ENCODE measurements at places on chromosomes 3 and 15. TPM values are rescaled to one million over a fixed set of nuclear protein-coding genes. Genes with fewer than 3 reads are reported as not detected.

- DNase-seq = peak; percentile 61
These were observed at the start of gene B3GNT5 for GRCh38 chr3:183252973-183253527. TSS of gene B3GNT5 (plus strand) at chr3:183253253. CDS start at chr3:183269799, 16,546 bp downstream.

The TMOD2 gene
- total RNA-seq = 13.4 TPM

DNA sequence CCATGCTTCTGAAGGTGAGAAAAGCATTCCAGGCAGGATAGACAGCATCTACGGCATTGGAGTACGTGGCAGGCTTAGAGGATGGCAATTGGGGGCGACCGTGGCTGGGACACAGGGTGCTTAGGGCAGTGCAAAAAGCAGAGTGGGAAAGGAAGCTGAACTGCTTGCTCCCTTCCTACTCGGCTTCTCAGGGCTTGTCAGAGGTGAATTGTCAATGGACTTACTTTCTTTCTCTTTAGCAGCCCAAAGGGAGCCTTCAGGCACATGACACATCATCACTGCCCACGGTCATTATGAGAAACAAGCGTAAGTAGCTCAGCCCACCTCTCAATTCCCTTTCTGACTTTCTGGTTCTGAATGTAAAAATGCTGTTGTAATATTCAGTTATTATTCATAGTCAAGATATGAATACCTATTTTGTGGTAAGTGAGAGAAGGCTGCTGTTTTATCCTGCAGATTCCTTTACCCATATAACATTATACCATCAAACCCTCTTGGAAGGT, 84.3 kb downstream of the KLHL25 start:
- no peak for DNase-seq

DNA sequence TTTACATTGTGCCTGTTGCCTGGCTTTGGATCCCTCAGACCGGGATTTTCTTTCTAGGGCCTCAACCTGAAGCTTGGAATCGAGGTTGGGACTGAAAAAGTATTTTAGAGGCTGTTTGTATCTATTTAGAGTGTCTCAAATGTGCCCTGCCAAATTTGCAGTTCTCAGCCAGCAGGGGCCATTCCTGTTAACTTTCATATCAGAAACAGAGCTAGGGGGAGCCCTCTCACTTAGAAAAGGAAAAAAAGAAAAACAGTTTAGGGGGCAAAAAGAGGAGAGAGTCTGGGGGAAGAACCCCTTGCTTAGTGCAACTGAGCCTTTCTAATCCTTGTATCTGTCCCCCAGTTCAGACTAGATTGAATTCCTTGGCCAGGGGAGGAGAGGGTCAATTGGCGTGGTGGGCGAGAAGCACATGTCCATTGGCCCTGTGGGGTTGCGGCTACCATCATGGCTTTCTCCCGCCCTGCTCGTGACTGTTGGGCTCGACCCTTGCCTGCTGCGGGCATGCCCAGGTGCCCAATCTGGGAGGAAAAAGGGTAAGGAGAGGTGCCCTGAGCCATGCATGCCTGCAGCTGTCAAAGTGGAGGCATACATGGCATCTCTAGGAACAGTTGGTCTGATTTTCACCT, 101.6 kb downstream of the CFAP44 start:
- DNase-seq = no peak

GRCh38 chr15:63940966-63941620, 105.2 kb downstream of the DAPK2 start:
- no peak for DNase-seq

DNA sequence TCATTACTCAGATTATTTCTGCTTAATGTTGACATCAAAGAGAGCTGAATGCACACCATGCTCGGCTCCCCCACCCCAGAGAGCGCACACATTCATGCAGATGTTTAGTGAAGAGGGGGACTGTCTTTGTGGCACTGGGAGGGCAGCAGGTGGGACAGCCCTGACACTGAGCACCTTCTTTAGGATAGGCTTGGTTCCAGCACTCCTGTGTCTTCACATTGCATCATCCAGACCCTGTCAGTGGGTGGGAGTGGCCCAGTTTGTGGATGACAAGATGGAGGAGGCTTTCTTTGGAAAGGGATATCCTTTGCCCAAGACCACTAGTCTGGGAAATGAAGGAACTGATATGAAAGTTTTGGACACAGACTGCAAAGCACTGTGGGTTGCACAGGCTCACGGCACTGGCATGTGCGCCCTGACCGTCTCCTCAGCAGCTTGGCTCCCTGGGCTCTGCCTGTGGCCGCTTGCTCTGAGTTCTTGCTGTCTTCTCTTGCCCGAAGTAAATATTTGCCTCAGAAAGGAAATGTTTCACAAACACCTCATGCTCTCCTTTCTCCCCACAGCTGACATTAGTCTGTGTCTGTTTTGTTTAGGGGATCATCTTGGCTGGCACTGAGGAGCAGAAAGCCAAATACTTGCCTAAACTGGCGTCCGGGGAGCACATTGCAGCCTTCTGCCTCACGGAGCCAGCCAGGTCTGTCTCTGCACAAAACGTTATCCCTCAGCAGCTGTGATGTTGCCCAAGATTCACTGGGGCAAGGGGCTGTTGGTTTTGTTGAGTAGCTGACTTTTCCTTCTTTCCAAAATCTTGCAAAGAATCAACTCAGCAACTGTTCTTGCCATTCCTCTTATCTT, 16.6 kb downstream of the ACAD9 start:
- DNase-seq = no peak

The FRMD5 gene
- 49.2 TPM for total RNA-seq

DNA sequence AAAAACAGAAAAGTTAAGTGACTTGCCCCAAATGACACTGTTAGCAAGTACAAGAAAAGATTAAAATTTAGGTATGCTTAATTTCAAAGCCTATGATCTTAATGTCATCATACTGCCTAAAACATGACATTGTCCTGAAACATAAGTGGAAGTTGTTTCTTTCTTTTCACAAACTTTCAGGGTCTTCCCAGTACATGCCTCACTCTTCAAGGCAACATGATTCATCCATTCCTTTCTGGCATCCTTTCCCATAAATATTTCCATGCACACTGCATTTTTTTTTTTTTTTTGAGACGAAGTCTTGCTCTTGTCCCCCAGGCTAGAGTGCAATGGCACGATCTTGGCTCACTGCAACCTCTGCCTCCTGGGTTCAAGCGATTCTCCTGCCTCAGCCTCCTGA, 42.5 kb upstream of the KPNA4 start:
- DNase-seq = no peak

DNA sequence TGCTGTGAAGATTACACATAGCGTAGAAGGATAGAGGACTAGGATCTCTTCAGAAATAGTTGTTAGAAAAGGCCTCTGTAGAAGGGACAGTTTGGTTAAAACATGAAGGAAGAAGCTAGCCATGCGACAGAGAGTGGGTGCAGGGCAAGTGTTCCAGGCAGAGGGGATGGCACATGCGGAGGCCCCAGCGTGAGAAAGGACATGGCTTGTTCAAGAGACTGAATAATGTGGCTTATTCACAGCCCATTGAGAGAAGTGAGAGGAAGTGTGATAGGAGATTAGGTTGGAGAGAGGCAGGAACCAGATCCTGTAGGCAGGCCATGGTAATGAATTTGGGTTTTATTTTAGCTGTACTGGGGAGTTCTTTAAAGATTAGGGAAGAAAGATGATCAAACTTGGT, 56.4 kb downstream of the NEO1 start:
- no peak for DNase-seq

The SH2D7 gene
- total RNA-seq = not detected

- DNase-seq = no peak
These were observed 75.5 kb downstream of the NEDD4 start for GRCh38 chr15:55917881-55918296.

DNA sequence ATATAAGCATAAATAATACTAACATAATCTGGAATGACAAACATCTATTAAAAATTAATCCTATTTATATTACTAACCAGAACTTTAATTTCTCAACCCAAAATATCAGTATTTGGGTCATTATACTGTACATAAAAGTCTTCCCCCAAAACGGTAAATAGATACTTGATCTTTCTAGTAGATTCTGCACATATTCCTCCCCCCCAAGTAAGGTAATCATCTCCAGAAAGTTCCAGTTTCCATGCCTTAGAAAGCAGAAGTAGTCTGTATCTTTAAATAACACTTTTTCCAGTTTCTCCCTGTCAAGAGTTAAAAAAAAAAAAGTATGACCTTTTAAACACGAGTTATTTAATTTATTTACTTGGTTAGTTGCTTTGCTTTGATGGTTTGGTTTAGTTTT, 150.7 kb upstream of the MB21D2 start:
- no peak for DNase-seq

GRCh38 chr15:101521591-101521990, 32.1 kb upstream of the PCSK6 start:
- DNase-seq = no peak

The BRPF1 gene
- 11.9 TPM for total RNA-seq

The CHST2 gene
- total RNA-seq = 3.3 TPM

DNA sequence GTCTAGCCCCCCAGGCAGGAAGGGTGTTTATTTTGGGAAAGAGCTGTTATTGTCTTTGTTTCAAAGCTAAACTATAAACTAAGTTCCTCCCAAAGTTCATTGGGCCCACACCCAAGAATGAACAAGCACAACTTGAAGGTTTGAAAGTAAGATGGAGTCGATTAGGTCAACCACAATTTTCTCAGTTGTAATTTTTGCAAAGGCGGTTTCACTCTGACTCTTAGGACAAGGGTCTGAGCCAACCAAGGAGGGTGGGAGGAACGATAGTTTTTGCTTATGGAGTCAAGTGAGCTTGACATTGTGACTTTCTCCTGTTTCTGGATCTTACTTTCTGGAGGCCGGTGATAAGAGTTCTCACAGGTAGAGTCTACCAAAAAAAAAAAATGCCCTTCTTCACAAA, 5.8 kb upstream of the ZNF770 start:
- DNase-seq = no peak

DNA sequence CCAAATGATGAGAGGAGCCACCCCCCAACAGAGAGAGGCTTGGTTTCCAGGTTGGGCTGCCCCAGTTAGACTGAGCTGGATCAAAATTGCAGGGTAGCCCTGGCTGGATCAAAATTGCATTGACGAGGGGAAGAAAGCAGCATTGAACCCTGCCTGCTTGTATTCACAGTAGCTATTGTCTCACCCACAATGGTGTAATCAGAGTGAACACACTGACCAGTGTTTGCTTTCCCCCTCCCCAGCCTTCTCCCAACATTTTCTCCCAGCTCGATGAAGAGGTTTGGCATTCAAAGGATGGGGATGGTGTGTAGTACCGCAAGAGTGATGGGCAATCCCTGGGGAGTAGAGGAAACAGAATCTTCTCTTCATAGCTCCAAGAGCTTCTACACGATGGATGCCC, 223.8 kb downstream of the ADAMTS9 start:
- no peak for DNase-seq

DNA sequence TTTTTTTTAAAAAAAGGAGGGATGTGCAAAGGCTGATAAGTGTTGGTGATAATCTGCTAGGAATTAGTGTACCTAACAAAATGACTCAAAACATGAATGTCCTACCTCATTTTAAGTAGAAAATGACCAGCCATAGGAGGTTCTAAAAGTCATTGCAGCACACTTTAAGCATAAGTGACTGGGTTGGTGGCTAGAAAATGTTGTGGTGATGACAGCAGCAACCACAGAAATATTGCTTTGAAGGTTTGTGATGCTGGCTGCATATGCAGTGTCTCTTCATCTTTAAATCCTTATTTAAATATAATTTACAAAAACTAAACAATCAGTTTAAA, 55.2 kb downstream of the CMSS1 start:
- no peak for DNase-seq

Data from right cardiac atrium (tissue), 5 donors.